Bone marrow (tissue), 2 donors: ENCODE measurements at places on chromosomes 2 and 18.

- no peak for DNase-seq
Observed at GRCh38 chr2:47190188-47190881, 35.2 kb upstream of the STPG4 start.

- no peak for DNase-seq
Observed at GRCh38 chr2:26324903-26325302, 21.0 kb upstream of the SELENOI start.

DNA sequence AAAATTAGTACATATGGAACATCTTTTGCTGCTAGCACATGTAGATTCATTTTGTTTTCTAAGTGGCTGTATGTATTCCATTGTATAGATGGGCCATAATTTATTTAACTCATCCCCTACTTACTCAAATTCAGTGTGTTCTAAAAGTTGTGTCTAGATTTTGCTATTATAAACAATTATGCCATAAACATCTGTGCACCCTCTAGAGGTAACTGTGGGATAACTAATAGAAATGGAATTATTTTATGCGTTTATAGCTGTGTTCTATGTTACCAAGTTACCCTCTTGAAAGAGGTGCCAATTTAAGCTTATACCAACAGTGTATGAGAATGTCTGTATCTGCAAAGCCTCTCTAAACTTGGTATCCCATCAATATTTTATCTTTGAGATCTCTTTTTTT is 100.4 kb downstream of the MMADHC start:
- no peak for DNase-seq

DNA sequence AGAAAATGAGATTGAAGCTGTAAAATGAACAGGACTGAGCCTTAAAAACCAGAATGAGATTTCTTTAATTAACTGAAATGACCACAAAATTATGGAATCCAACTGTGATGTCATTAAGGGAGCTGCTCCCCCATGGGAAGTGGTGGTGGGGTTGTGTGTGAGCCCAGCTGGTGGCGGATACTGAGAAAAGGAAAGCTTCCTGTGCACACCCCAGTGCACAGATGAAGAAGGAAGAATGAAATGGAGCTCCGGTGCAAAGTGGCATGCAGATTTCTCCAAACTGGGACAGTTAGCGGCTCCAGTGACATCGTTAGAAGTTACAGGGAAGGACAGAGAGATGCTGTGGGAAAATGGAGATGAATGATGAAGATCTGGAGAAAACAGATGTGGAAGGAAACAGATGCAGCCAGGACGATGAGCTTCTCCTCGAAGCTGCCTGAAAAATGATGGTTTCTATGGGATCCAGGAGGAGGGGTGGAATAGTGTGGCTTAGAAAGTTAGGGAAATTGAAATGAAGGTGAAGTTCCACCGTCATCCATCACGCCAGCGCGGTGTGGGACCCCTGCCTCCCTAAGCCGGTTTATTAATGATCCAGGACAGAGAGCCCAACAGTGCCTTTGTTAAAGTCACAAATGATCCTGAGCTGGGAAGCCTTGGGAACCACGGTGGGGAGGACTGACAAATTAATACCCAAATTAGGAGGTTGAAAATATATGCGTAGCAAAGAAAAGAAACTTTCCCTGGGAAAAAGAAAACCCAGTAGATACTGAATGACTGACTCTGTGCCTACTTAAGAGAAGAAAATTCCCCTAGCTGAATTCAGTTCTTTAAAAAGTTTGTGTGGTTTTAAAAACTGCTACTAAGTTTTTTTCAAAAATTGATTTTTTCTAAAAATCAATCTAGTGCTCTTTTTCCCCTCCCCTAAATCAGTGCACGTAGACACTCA is 77.2 kb downstream of the TSN start:
- no peak for DNase-seq
